CD8-positive, alpha-beta memory T cell (primary cell): ENCODE measurements at places on chromosomes 12 and 14. TPM values are rescaled to one million over a fixed set of nuclear protein-coding genes. Genes with fewer than 3 reads are reported as not detected.

DNA sequence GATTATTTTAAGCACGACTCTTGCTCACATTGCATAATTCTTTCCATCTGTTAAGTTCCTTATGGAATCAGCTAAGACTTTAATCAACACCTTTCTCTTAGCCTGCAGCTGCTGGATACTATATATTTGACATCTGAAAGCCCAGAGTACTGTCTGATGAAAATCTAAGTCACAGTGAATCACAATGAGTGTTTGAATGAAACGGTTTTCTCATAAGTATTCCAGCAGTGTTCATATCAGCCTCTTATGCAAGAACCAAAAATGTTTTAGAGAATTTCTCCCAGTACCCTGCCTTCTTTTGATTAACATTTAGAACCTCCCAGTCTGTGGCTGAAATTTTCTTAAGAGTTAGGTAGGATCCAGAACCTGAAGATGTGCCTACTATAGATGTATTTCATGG is 55.6 kb downstream of the FRMD6 start:
- H3K27me3 ChIP-seq = no peaks in the 10 kb centered on the region
- H3K36me3 ChIP-seq = no peaks in the 10 kb centered on the region
- no peak overlapping the region for H3K4me3 ChIP-seq
- no peak overlapping the region for H3K27ac ChIP-seq

DNA sequence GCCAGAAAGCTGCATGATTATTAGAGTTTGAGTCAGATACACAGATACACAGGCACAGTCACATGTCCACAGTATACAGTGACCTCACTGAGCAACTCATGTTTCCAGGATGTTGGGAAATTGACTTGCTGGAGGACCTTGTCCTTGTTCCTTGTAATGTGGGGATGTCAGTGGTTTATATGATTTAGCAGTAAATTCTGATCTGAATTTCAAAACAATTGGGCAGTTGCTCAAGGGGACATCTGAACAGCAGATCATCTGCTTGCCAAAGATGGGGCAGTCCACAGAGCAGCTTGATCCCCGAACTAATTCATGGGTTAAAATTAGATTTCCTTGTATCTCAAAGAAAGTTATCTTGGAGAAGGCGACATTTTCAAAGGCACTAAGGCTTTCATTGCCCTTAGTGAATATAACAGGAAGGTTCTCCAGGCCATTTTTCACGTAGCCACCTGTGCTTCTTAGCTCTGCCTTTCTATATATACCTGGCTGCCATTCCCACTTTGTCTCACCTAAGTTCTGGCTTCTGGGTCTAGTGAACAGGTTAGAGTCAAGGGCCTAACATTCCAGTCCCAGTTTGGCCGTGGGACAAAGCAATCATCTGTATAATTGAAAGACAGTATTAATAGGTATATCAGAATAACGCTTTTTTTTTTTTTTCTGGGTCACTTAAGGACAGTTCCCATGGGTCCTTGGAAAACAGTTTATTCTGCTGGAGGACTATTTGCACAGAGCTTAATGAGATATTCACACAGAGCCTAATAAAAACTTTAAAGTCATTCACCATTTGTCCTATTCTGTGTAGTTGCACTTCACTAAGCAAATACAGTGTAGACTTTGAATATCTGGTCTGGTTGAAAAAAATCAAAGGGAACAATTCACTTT is 64.9 kb upstream of the STRN3 start:
- no peaks in the 10 kb centered on the region for H3K4me1 ChIP-seq
- H3K27ac ChIP-seq = no peak overlapping the region
- no peaks in the 10 kb centered on the region for H3K36me3 ChIP-seq
- H3K27me3 ChIP-seq = no peaks in the 10 kb centered on the region

GRCh38 chr12:2501464-2502191 is 293.1 kb upstream of the FKBP4 start:
- H3K36me3 ChIP-seq = no peaks in the 10 kb centered on the region
- H3K27me3 ChIP-seq = no peaks in the 10 kb centered on the region
- no peaks in the 10 kb centered on the region for H3K4me1 ChIP-seq
- no peak overlapping the region for H3K27ac ChIP-seq
- DNase-seq = no peak

- no peaks in the 10 kb centered on the region for H3K36me3 ChIP-seq
- no peak overlapping the region for H3K4me3 ChIP-seq
- no peaks in the 10 kb centered on the region for H3K27me3 ChIP-seq
- DNase-seq = no peak
Measured at GRCh38 chr14:78863143-78863542, 693.0 kb downstream of the NRXN3 start.

- no peak for DNase-seq
- H3K27ac ChIP-seq = no peak overlapping the region
- H3K36me3 ChIP-seq = no peaks in the 10 kb centered on the region
- H3K4me1 ChIP-seq = peaks cover 34% of the 10 kb centered on the region
- H3K27me3 ChIP-seq = no peaks in the 10 kb centered on the region
Measured at GRCh38 chr14:74856366-74856765, 19.6 kb downstream of the PROX2 start.

DNA sequence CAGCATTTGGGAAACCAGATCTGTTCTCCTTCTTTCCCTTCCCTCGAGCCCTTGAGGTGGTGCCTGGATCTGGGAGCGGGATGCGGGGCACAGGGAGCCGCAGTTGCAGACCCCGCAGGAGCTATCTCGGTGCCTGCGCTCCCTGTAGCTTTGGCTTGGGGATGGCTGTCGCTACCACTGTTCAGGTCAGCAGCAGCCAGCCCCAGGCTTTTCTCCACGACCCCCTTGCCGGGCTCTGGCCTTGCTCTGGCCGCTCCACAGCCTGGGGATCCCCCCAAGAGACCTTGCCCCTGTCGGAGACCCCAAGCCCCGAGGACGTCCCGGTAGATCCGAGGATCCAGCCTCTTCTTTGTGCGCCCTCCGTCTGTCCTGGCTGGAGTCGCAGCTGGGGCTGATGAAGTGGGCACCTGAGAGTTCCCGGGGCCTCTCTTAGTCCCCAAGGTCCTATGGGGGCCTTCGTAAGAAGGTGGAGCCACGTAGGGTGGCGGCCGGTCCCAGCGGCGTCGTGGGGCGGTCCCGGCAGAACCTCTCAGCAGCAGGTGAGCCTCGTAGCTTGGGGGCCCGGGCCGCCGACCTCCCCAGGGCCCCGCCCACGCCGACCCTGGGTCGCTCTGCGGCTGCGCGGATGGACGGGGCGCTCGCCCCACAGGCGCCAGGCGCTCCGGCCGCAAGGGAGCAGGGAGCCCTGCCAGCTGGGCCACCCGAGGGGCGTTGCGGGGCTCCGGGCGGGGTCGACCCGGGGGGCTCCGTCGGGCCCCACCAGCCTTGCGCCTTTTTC is 1.3 kb downstream of the DDN start:
- peaks cover 36% of the 10 kb centered on the region for H3K4me1 ChIP-seq
- H3K27ac ChIP-seq = no peak overlapping the region
- H3K27me3 ChIP-seq = peaks cover 36% of the 10 kb centered on the region
- peak overlapping the region; percentile 50 for H3K4me3 ChIP-seq
- DNase-seq = no peak

GRCh38 chr12:6699989-6700645 is 498 bp downstream of the PIANP start:
- H3K36me3 ChIP-seq = no peaks in the 10 kb centered on the region
- H3K4me3 ChIP-seq = no peak overlapping the region
- peaks cover 26% of the 10 kb centered on the region for H3K27me3 ChIP-seq
- H3K27ac ChIP-seq = no peak overlapping the region
- no peak for DNase-seq
- H3K4me1 ChIP-seq = peaks cover 5% of the 10 kb centered on the region

DNA sequence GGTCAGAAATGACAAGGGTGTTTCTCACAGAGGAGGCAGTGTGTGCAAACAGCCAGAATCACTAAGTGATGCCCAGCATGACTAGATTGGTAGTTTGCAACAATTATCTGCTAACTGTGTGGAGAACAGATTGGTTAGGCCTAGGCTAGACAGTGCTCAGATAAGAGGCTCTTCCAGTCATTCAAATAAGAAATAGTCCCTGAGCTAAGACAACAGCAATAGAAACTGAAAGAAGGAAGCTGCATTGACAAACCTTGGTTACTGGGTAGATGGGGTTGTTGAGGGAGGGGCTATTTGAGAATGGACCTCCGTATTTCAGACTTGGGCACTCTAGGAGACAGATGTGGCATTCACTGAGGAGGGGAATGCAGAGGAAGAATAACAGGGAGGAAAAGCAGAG is 255.0 kb upstream of the NPAS3 start:
- no peak for DNase-seq
- no peak overlapping the region for H3K27ac ChIP-seq
- H3K36me3 ChIP-seq = no peaks in the 10 kb centered on the region
- H3K4me1 ChIP-seq = no peaks in the 10 kb centered on the region

DNA sequence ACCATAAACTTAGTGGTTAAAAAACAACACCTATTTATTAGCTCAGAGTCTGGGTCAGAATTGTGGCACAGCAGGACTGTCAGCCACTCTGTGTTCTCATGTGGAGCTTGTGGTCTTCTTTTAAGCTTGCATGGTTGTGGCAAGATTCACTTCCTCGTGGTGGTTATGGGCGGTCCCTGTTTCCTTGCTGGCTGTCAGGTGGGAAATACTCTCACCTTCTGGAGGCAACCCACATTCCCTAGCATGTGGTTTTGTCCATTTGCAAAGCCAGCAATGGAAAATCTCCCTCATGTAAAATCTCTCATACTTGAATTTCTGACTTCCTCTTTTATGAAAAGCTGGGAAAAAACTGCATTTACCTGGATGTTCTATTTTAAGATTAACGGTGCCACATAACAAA is 229.8 kb downstream of the ALX1 start:
- no peak overlapping the region for H3K27ac ChIP-seq
- H3K4me1 ChIP-seq = no peaks in the 10 kb centered on the region
- H3K4me3 ChIP-seq = no peak overlapping the region
- no peaks in the 10 kb centered on the region for H3K27me3 ChIP-seq
- no peak for DNase-seq

- peaks cover 70% of the 10 kb centered on the region for H3K36me3 ChIP-seq
- no peak overlapping the region for H3K4me3 ChIP-seq
- no peak for DNase-seq
- no peaks in the 10 kb centered on the region for H3K27me3 ChIP-seq
- H3K4me1 ChIP-seq = peaks cover 50% of the 10 kb centered on the region
Measured at GRCh38 chr14:90403065-90403464, 6.2 kb downstream of the CALM1 start.

DNA sequence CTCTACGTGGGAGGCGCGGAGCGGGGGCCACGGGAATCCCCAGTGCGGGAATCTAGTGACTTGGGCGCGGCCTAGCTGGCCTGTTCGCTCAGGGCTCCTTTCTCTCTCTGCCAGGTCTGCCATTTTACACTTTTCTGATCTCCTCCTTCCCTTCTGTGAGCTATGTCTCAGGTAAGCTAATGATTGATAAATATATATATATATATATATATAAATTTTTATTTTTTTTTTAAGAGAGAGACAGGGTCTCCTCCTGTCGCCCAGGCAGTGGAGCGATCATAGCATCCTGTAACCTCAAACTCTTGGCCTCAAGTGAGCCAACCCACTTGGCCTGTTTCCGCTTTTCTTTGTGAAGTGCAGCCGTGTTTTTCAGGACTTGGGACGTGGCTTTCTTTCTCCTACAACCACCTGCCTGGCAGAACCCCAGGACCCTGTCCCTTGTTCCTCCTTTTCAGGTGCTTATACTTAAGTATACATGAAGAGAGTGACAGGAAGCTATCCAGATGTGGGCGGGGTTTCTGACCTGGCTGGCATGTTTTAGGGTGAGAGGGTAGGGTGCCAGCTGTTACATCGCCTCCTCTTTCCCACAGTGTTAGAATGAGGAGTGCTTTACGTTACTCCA is 547 bp downstream of the ZNF140 start:
- H3K27me3 ChIP-seq = no peaks in the 10 kb centered on the region
- DNase-seq = no peak
- H3K27ac ChIP-seq = peak overlapping the region; percentile 97

- peaks cover 8% of the 10 kb centered on the region for H3K36me3 ChIP-seq
- no peaks in the 10 kb centered on the region for H3K4me1 ChIP-seq
- H3K27me3 ChIP-seq = no peaks in the 10 kb centered on the region
- DNase-seq = no peak
- H3K27ac ChIP-seq = no peak overlapping the region
- no peak overlapping the region for H3K4me3 ChIP-seq
Measured at GRCh38 chr14:32087173-32087861, 10.2 kb downstream of the ARHGAP5 start.

- H3K36me3 ChIP-seq = no peaks in the 10 kb centered on the region
- no peaks in the 10 kb centered on the region for H3K27me3 ChIP-seq
- no peak for DNase-seq
- no peaks in the 10 kb centered on the region for H3K4me1 ChIP-seq
Measured at GRCh38 chr14:99323603-99324185, 51.7 kb upstream of the BCL11B start.

DNA sequence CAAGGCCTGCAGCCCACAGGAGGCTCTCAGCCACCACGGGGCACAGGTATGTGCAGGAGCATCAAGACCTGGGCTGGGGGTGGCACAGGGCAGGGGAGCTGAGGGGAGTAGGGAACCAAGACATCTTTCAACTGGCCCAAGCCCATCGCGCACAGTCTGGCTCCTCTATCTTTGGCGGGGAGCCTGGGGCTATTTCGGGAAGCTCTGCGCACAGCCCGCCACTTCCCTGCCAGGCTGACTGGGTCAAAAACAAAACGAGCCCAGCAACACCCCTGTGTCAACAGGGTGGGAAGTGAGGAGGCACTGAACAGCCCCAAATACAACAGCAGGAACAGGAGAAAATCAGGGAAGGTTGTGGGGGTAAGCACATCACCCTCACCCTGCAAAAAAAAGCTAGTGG is 83.9 kb downstream of the ARL6IP4 start:
- no peak overlapping the region for H3K4me3 ChIP-seq
- no peak for DNase-seq
- H3K27ac ChIP-seq = no peak overlapping the region
- no peaks in the 10 kb centered on the region for H3K36me3 ChIP-seq

- H3K27me3 ChIP-seq = no peaks in the 10 kb centered on the region
- H3K4me3 ChIP-seq = peak overlapping the region; percentile 81
- no peaks in the 10 kb centered on the region for H3K36me3 ChIP-seq
- peaks cover 17% of the 10 kb centered on the region for H3K4me1 ChIP-seq
- H3K27ac ChIP-seq = no peak overlapping the region
Measured at GRCh38 chr12:27524494-27524835, 459 bp downstream of the PPFIBP1 start.

DNA sequence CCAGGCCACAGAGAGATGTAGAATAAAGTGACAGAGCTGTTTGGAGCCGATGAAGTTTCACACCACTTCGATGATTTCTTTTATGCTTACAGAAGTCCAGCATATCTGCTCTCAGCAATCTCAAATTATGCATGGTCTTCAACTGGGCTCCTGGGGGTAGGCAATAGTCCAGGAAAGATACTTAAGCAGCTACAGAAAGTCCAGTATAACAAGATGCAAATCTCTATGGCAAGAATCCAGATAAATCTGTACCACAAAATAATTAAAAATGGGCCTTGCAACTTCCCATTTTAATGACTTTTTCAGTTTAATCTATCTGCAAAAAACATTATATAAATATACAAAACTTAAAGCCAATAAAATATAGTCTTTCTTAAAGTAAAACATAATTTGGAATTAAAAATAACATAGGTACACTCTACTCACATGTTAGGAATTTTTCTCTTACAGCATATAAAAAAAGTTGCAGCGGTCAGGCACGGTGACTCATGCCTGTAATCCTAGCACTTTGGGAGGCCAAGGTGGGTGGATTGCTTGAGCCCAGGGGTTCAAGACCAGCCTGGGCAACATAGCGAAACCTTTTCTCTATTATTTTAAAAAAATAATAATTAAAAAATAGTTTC is 20.5 kb upstream of the RAD51AP1 start:
- peaks cover 5% of the 10 kb centered on the region for H3K36me3 ChIP-seq
- DNase-seq = no peak
- no peak overlapping the region for H3K4me3 ChIP-seq
- H3K4me1 ChIP-seq = no peaks in the 10 kb centered on the region
- H3K27ac ChIP-seq = no peak overlapping the region

PSME1 gene
- polyA plus RNA-seq = 1,041 TPM

DAO gene
- polyA plus RNA-seq = not detected

TAS2R46 gene
- polyA plus RNA-seq = not detected

DNAJC22 gene
- not detected for polyA plus RNA-seq
